ENCODE measurements at places on chromosomes 5 and 9.

- DNase-seq = no peak
Measured at GRCh38 chr5:164237486-164237885, 732.1 kb downstream of the MAT2B start.

GRCh38 chr5:39201160-39201780 lies 18.1 kb downstream of the FYB1 start:
- no peak for DNase-seq

DNA sequence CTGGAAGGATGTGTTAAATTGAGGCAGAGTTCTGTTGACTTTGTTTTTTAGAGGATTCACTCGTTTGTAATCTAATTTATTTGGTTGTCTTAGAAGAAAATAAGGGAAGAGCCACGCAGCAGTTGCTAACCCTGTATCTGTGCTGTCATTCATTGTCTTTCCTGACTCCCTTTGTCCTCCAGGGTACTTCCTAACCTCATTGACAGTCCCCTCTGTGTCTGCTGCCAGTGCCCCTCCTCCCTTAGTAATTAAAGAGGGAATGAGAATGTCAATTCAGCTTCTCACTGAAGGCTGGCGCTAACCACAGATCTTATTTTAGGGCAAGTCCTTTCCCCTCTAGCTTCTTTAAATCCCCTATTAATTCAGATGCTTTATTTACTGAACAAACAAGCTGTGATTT lies 84.0 kb downstream of the MAST4 start:
- no peak for DNase-seq

DNA sequence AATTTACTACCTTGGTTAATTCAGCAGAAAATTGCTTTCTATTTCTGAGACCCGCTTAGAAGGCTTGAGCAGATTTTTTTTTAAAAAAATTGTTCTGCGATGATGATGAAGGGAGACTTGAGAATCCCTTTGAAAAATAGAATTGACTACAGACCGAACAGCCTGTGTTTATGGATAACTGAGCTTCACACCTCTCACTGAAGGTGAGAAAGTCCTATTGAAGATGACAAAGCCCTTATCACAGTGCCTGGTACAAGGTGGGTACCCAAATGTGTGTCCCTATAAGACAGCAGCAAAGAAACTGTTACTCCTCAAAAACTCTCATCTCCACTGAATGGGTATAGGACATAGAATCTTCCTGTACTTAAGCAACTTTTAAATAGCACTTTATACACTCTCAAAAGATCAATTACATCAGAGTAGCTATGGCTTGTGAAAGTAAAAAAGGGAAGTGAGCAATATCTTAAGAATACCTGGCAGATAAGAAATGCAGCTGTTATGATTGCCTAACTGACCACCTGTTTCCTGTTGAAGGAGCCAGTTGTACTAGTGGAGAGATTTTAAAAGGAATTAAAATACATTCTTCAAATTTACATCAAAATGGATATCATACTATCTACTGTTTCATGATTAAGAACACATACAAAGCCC lies 419.7 kb downstream of the CHSY3 start:
- no peak for DNase-seq

- DNase-seq = no peak
Measured at GRCh38 chr5:128491291-128491690, 46.8 kb downstream of the FBN2 start.

GRCh38 chr5:77774981-77775789 lies 954 bp downstream of the TBCA start:
- no peak for DNase-seq

- no peak for DNase-seq
Measured at GRCh38 chr9:87102126-87102525, 154.8 kb upstream of the GAS1 start.

- DNase-seq = no peak
Measured at GRCh38 chr5:157370967-157371366, 89.0 kb upstream of the NIPAL4 start.

All from stimulated activated CD8-positive, alpha-beta memory T cell treated with anti-CD3 and anti-CD28 coated beads, Interleukin-15, amount 100 ng/mL, for 4 hours (primary cell).